ENCODE measurements at places on chromosomes 11 and 22.

DNA sequence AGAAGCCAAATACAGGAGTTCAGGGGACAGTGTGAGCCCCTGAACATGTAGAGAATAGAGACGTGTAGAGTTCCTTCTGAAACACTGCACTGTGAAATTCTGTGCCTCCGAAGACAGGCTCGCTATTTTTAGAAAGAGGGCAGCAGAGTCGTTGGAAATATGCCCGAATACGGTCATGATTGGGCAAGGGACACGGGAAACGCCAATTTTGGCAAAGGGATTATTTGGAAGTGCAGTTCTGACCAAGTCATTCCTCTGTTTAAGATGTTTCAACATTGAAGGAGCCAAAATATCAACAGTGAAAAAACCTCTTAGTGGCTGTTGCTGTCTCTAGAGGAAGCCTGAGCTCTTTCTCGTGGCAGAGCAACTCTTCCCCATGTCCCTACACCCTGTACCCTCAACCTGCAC, 9.5 kb upstream of the CBX6 start:
- DNase-seq: no peak

DNA sequence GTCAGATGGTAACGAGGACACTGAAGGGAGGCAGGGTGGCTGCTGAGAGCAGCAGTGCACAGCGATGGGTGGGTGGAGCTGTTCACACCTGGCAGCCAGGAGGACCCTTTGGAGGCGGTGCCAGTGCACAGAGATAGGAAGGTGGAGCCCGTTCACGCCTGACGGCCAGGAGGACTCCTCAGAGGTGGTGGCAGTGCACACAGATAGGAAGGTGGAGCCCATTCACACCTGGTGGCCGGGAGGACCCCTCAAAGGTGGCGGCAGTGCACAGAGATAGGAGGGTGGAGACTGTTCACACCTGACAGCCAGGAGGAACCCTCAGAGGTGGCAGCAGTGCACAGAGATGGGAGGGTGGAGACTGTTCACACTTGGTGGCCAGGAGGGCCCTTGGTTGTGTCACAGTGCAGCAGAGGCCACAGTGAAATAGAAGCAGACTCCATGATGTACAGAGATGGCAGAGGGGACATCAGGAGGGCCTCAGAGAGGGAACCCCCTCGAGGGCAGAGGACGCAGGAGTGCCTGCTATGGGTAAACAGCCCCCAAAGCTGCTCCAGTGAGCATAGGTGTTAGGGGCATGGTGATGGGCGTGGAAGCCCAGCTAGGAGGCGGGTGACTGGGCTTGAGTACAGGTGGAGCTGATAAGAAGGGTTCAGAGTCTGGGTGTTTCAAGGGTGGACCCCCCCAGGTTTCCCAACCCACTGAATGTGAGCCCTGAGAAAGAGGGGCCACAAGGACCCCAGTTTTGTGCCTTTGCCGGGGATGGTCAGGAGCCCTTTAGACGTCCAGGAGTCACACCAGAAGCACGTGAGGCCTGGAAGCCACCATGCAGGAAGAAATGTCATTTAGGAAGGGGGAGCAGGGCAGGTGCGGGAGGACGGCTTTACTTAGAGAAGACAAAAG, 566.7 kb downstream of the BRD1 start:
- DNase-seq: no peak

GRCh38 chr11:123194337-123195187, 486 bp downstream of the CLMP start:
- DNase-seq: no peak

DNA sequence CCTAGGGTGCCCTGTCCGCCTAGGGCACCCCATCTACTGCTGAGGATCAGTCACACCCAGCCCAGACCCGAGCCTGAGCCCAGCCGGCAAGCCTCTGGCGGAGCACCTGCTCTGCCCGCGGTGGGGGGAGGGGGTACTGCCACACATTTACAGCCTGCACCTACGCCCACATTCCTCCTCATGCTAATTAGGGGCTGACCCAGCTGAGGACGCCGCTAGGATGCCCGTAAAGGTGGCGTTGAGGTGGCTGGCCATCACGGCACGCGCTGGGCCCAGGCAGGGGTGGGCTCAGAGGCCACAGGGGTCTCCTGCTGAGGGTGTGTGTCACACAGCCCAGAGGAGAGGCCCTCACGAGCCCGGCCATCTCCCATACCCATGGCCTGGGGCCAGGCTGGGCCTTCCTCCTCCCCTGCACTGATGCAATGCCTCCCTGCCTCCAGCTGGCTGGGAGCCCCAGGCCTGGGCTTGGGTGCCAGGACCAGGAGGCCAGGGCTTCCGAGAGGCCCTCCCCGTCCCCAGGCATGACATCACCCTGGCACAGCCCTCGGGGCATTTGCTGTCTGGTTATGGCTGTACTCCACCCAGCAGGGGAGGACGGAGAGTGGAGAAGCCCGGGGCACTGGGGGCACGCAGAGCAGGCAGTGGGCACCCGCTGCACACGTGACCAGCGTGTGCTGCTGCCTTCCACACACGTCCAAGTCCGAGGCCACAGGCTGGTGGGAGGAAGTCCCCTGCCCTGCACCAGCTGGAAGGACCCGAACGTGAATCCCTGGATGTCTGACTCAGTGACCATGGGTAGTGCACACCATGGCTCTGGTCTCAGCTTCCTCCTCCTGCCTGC, 12.7 kb downstream of the DUSP8 start:
- DNase-seq: no peak

DNA sequence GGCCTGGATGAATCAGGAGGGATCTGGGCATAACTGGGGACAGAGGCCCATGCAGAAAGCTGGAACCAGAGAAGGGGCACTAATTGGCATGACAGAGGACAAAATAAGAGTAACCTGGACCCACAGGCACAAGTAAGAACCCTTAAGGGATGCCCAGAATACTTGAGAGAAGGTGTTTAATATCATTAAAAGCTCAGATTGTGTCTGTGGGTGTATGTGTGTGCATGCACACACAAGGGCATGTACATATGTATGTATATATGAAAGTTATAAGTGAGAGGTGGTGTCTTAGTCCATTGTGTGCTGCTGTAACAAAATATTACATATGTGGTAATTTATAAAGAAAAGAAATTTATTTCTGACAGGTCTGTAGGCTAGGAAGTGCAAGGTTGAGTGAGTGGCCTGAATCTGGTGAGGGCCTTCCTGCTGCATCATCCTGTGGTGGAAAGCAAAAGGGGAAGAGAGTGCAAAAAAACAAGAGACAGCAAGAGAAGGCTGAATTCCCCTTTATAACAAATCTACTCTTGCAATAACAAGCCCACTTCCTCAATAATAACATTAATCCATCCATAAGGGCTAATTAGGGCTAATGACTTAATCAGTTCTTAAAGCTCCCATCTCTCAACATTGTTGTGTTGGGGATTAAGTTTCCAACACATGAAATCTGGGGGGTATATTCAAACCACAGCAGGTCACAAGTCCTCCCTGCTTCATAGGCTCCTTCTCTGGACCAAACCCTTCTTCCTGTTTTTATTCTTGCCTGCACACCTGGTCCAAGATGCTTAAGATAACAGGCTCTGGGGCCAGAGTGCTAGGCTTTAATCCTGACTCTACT, 68.3 kb upstream of the POU2AF2 start:
- no peak for DNase-seq

DNA sequence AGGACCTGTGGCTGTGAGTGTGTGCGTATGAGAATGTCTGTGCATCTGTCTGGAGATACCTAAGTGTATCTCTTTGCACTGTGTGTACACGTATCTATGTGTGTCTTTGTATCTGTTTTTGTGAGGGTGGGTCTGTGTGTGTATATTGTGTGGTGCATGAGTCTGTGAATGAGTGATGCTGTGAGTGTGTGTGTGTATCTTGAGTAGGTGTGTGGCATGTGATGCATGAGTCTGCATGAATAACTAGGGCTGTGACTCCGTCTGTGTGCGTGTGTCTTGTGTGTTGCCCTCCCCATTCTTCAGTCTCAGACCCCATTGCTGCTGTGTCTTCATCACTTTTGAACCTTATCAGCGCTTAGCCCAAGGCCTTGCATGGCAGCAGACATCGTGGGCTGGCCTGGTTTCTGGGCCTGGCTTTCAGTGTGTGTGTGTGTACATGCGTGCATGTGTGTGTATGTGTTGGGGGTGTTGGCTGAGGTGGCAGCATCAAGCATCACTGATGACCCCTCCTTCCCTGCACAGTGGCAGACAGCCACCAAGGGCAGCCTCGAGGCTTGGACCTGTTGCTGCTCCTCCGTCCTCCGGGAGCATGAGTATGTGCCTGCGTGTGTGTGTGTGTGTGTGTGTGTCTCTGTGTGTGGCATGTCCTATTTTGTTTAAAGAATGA, 1.4 kb downstream of the SGSM1 start:
- DNase-seq: no peak

DNA sequence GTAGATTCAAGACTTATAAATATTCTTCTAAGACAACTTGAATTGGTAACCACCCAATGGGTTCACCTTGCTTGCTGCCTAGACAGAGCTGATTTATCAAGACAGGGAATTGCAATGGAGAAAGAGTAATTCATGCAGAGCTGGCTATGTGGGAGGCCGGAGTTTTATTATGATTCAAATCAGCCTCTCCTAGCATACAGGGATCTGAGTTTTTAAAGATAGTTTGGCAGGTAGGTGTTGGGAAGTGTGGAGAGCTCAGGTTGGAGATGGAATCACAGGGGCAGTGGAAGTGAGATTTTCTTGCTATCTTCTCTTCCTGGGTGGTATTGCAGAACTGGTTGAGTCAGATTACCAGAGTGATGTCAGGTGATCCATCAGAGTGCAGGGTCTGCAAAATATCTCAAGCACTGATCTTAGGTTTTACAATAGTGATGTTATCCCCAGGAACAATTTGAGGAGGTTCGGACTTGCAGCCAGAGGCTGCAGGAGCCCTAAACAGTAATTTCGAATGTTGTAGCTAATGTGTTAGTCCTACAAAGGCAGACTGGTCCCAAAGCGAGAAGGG, 1448.6 kb upstream of the RAG2 start:
- DNase-seq: no peak

DNA sequence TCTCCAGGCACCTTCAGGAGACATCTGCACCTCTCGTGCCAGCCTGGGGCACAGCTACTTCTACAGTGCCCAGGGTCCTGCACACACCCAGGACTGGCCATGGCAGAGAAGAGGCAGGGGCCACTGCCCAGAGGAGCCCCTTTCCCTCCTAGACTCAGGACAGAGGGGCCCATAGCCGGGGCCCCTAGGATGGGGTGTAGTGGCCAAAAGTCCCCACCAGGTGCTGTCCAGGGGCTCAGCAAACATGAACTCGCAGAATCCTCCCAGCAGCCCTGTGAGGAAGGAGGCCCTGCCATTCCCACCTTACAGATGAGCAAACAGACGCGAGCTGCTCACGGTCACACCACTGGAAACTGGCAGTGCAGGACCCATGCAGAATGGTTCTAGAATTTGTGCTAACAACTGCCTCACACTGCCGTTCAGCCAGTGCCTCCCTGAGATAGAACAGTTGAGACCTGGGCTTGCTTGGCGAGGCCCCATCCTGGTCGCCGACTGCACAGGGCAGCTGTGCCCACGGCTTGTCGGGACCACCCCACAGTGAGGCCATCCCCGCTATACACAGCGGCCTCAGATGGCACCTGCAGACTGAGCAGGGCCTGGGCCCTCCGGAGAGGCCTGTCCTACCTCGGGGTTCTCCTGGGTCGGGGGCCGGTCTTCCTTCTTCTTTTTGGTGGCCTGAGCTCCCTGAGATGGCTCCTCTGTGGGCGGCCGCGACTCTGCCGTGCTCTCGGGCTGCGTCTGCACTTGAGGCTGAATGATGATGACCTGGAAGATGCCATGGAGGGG, 96.4 kb downstream of the PHF21B start:
- no peak for DNase-seq

DNA sequence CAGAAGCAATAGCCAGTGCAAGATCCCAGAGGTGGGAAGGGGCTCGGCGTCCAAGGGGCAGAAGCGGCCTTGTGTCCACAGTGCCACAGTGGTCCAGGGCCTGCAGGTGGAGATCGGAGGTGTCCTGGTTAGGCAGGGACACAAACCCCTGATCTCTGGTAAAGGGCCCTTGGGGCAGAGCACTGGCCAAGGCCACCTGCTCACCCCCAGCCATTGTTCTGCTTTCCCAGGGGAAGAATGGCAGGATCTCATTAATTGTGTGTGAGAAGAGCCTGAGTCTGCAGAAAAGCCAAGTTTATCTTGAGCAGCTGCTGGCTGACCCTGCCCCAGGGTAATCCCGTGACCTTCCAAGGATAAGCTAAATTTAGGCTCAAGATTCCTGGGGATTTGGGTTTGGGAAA, 3.1 kb upstream of the CLDN5 start:
- no peak for DNase-seq

- no peak for DNase-seq
These were observed 83.9 kb downstream of the RRAS2 start for GRCh38 chr11:14275076-14275475.

GRCh38 chr11:99773646-99774045, 752.9 kb downstream of the CNTN5 start:
- no peak for DNase-seq

GRCh38 chr11:120807414-120808150, 216.3 kb upstream of the TBCEL start:
- DNase-seq: peak; percentile 63

- no peak for DNase-seq
These were observed 49.8 kb downstream of the DCUN1D5 start for GRCh38 chr11:103042161-103042560.

- no peak for DNase-seq
These were observed 583 bp upstream of the PKP3 start for GRCh38 chr11:393219-394033.

DNA sequence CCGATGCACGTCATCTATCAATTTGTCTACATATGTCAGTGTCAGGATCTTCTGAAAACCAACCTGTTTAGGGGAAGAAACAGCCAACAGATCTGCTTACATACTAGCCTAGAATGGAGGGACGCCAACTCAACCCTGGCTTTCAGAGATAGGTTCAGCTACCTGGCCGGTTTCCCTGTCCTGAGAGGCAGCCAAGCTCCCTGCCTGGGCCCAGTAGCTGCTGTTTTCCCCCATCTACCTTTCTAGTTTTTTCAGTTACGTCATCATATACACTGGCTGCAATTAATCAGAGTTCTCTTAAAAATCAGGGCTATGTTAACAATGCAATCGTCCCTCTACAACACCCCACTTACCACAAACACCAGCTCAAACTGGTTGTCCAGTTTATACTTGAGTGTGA, 1.0 kb downstream of the SRPRA start:
- DNase-seq: no peak

DNA sequence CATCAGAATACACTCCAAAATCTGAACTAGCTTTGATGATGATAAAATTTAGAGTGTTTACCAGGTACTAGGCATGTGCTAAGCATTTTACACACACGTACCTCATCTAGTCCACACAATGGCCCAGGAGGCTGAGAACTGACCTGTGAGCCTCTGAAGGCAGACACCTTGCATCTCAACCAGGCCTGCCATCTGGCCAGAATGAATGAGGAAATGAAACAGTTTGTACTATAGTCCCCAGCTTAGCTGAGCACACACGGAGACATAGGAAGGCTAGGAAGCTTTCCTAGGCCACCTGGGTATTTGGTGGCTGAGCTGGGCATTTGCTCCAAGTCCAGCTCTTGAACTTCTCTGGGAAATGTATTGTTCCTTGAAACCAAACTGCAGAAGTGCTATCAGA, 6.9 kb upstream of the SHANK3 start:
- no peak for DNase-seq

GRCh38 chr11:69250186-69251056, 43.5 kb upstream of the MYEOV start:
- DNase-seq: no peak

GRCh38 chr22:31692186-31692886, 30.3 kb upstream of the PISD start:
- peak; percentile 7 for DNase-seq

- no peak for DNase-seq
These were observed 5.7 kb downstream of the C1QTNF6 start for GRCh38 chr22:37182101-37182948.

GRCh38 chr11:86198139-86198538, 46.4 kb upstream of the EED start:
- DNase-seq: no peak

GRCh38 chr11:1393038-1393710, 3.4 kb downstream of the BRSK2 start:
- no peak for DNase-seq

All from kidney capillary endothelial cell (primary cell).